ENCODE measurements at places on chromosomes 1 and 21. TPM values are rescaled to one million over a fixed set of nuclear protein-coding genes. Genes with fewer than 3 reads are reported as not detected.
A peak's percentile ranks its signal among the peaks of the same experiment; 100 is the strongest.

- no peak overlapping the region for H3K4me3 ChIP-seq
- no peaks in the 10 kb centered on the region for H3K4me1 ChIP-seq
- no peaks in the 10 kb centered on the region for H3K27me3 ChIP-seq
- no peak for DNase-seq
- no peaks in the 10 kb centered on the region for H3K36me3 ChIP-seq
- H3K27ac ChIP-seq: no peak overlapping the region
Observed at GRCh38 chr1:6068073-6068472, 22.4 kb downstream of the KCNAB2 start.

GRCh38 chr1:15026117-15026489, 127.4 kb upstream of the TMEM51 start:
- H3K27ac ChIP-seq: no peak overlapping the region
- H3K4me1 ChIP-seq: peaks cover 10% of the 10 kb centered on the region
- no peak overlapping the region for H3K4me3 ChIP-seq
- no peaks in the 10 kb centered on the region for H3K27me3 ChIP-seq
- no peaks in the 10 kb centered on the region for H3K36me3 ChIP-seq

SLC9C2 gene
- not detected for total RNA-seq

PRKCZ gene
- total RNA-seq: 48.4 TPM

DNA sequence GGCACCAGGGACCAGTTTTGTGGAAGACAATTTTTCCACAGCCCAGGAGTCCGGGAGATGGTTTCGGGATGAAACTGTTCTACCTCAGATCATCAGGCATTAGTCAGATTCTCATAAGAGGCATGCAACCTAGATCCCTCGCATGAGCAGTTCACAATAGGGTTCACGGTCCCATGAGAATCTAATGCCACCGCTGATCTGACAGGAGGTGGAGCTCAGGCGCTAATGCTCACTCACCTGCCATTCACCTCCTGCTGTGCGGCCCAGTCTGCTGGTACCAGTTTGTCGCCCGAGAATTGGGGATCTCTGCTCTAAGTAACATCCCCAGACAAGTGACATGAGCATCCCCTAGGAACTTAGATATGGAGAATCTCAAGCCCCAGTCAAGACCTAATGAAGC, 180.7 kb downstream of the COQ8A start:
- no peak for DNase-seq
- H3K27me3 ChIP-seq: no peaks in the 10 kb centered on the region
- H3K36me3 ChIP-seq: no peaks in the 10 kb centered on the region
- H3K4me3 ChIP-seq: no peak overlapping the region

LRRIQ3 gene
- total RNA-seq: 0.26 TPM

DNA sequence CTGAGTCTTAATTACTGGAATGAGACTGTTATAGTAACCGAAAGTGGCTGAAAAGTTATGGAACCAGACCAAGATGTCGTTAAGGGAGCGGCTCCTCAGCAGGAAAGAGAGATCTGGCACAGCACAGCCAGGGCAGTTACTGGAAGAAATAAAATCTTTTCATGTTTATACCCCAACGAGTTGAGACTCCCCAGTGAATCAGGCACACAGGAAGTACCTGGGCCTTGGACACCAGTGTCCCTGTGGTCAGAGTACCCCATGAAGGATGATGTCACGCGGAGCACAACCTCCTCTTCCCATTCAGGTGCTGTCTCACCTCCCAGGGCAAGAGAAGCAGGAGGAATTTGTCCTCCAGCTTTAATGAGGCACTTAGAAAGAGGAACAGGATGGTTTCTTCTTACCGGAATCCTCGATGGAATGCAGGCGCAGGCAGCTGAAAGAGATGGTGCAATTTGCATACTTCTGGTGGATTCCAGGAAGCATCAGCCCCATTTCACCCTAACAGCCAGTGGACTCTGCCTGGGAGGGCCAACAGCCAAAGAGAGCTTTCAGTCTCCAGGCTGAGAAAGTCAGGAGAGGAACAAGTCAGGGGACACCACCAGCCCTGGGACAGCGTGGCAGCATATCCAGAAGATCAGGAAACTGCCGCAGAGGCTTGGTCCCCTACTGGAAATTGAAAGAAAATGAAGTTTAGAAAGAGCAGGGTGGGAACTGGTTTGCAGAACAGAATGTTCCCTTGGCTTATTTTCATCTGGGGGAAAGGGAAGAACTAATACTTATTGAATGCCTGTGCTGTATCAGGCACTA, 35.9 kb upstream of the CTTNBP2NL start:
- H3K4me1 ChIP-seq: no peaks in the 10 kb centered on the region
- H3K27me3 ChIP-seq: no peaks in the 10 kb centered on the region
- H3K4me3 ChIP-seq: no peak overlapping the region
- peak; percentile 56 for DNase-seq

TGFBR3 gene
- 2.4 TPM for total RNA-seq

AVPR1B gene
- not detected for total RNA-seq
